ENCODE measurements at places on chromosomes 2 and 18.

DNA sequence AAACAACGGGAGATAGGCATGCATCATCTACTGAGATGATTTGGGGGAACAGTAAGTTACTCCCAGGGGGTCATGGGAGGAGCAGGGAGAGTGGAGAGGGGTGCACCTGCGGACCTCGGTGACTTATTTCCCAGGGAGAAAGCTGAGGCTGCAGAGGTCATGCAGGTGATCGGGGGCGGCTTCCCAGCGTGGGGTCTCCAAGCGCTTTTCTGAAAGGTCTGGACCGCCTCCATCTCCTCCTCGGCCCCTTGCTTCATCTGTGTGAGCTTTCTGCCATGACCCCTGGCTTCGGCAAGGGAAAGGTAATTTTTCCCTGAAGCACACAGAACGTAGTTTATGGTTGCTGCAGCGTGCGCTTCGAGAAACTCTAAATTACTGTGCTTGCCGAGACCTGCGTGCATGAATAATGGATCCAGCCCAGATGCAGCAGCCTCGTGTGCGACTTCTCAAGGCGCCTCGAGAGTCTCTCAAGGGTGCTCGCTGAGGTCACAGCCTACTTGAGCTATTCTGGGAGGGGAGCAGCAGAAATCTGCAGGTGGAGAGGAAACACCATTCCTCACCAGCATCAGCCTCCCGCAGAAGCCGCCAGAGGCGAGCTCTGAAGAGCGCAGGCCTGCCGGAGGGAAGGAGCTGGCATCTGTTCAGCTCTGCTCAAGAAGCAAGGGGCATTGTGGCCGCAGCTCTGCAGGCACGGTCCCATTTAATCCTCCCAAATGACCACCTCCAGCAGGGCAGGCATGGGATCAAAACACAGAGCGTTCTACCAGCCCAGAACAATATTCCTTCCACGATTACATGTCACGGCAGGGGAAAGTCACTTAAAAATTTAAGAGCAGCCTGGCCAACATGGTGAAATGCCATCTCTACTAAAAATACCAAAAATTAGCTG, 308.4 kb upstream of the MYT1L start:
- DNase-seq, result no peak

- no peak for DNase-seq
Measured at GRCh38 chr18:27185025-27185763, at the start of gene CHST9. TSS of gene CHST9 (minus strand) at chr18:27185308. CDS start at chr18:27142809, 42,499 bp downstream.

DNA sequence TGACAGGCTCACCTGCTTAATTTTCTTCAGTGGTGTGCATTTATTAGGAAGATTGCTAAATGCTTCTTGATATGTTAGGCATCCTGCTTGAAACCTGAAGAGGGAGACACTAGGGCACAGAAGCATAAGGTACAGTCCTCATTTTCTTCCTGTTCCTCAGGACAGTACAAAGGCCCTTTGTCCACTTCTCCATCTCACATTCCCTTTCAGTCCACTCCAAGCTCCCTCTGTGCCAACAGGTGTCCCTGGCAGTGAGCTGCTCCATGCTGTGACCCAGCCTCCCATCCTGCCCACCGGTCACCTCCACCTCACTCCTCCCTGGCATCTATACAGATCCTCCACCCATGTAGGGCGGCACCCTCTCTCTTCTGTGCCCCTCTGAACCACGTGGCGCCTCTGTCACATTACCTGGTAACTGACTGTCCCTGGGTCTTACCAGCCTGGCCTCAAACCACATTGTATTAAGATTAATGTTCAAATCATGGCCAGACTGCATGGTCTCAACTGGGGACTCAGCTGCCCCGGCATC, 162.8 kb downstream of the VAPA start:
- no peak for DNase-seq

- DNase-seq, result no peak
Measured at GRCh38 chr2:211049321-211050018, 493.1 kb downstream of the CPS1 start.

DNA sequence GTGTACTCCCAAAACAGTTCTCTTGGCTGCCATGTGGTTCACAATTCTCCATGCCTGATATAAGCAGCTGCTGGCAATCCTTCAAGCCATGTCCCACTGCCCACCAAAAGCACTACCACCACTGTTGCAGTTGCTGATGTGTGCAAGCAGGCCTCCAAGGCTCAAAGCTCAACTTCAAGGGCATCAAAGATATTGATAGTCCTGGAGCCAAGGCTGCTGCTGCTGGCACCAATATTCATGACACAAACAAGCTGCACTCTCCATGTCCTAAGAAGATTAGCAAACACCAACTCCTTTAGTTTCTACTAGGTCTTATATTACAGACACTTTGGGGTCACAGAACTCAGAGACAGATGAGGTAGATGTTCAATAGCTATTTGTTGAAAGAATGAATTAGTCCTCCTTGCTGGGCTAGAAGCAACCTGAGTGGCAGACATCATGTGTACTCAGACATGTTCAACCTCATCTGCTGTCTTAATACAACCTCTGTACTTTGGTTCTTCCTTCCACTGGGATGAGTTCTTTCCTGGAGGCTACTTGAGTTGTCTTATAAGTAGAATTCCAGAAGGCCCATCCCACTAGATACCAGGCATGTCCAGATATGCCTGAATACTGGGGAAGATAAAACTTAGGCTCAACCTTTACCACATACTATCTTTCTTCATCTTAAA, 104.5 kb upstream of the UGP2 start:
- DNase-seq, result no peak

DNA sequence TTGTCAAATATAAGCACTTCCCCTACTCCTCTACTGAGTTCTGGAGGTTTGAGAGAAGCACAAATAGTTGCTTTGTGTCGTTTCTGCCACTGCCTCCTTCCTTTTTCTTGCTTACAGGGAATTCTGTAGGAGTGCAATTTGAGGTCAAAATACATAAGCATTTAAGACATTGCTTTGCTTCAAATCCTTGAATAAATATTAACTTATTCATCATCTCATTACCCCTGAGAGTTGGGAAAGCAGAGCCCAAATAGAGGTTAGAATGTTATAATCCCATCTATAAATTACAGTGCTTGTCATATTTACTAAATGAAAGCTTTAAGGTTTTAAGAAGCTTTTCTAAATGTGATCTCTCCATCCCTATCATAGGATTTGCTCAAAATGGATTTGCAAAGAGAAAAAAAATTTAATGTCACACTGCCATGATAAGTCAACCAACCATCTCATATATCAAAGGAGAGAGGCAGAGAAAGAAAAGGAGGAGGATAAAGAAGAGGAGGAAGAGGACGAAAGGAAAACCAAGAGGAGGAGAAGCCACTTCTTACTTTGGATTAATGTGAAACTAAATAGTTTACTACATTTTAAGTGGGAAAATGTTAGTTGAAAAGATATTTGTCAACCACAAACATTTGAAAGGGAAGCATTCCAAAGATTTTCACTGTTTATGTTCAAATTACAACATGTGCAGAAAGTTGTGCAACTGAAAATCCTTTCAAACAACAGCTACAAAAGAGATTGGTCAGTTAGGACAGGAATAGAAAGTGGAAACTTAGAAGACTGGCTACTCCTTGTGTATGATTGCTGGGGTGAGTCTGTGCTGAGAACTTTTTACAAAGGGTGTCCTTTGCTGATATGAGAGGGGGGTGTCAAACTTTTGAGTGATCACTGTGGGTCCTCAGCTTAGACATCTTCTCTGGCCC, 277.3 kb upstream of the FN1 start:
- no peak for DNase-seq

DNA sequence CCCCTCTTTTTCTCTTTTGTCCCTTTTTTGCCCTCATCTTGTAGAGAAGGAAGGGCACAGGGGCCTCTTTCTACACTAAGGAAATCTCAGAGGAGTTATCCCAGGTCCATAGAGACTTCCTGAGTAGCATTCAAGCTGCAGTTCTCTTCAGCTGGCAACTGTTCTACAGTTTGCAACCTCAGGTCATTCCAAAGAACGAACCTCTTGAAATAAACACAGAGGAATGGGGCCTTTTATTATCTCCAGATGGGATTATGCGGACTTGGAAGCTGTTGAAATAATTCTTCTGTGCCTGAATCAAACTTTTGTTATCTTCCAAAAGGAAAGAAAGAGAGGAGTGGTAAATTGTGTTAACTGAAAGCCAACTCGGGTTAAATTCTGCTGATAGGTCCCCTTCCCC, 31.0 kb upstream of the NFE2L2 start:
- DNase-seq, result no peak

- no peak for DNase-seq
Measured at GRCh38 chr18:9771977-9772660, 64.0 kb downstream of the RAB31 start.

DNA sequence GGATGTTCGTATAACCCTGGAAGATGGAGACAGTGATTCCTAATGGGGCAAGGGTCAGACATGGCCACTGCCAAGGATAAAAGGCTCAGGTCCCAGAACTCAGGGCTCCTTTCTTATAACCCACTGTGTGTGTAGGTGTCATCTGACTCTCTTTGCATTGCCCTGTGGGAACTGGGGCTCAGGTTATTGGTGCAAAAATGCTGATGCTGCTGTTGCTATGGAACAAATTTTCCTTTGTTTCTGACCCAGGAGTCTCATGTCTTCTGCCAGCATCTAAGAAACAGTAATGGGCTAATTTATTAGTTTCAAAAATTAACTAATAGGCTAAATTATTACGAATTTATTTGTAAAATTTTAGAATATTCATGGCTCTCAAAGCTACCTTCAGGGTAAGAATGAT, 24.3 kb upstream of the LDLRAD4 start:
- no peak for DNase-seq

- no peak for DNase-seq
Measured at GRCh38 chr2:241223211-241224017, 34.9 kb downstream of the ANO7 start.

DNA sequence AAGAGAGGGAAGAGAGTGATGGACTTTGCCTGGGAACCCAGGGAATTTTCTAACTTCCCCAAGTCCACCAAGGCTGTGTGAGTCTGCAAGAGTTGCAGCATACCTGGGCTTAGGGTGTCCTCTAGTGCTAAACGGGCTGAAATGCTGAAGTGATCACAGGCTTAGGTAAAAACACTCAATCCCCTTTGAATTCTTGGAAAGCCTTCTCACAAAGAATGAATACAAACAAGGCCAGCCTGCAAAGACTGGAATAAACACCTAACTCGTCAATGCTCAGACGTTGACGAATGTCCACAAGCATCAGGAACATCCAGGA, 30.0 kb upstream of the BMP10 start:
- no peak for DNase-seq

- DNase-seq, result no peak
Measured at GRCh38 chr18:40413160-40413559, 1541.9 kb upstream of the PIK3C3 start.

DNA sequence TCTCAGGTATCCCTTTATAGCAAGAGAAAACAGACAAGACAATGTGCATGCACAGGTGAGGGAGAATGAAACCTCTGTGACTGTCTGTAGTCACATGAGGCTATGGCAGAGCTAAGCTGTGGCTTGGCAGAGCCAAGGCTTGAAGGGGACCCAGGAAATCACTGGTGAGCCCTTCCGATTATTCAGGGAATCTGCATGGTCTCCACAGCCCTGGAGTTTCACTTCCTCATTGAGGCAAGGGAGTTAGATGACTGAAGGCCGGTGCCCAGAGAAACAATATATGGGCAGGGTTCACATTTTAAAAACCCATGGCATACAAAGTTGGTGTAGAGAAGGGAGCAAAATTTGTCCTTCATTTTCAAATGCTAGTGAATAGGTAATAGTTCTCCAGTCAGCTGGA, 144.4 kb upstream of the REV1 start:
- DNase-seq, result no peak

DNA sequence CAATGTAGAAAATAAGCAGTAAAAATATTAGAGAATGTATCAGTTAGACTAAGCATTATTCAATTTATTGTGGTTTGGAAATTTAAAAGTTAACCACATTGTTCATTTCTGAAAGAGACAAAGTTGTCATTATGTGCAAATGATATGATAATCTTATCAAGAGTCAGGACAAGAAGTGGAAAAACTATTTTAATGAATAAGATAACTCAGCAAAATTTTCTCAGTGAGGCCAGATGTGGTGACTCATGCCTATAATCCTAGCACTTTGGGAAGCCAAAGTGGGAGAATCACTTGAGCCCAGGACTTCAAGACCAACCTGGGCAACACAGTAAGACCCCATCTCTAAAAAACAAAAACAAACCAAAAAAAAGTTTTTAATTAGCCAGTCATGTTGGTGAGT, 39.5 kb upstream of the CERS6 start:
- no peak for DNase-seq

GRCh38 chr2:64594226-64594989, 59.3 kb downstream of the SERTAD2 start:
- DNase-seq, result no peak

DNA sequence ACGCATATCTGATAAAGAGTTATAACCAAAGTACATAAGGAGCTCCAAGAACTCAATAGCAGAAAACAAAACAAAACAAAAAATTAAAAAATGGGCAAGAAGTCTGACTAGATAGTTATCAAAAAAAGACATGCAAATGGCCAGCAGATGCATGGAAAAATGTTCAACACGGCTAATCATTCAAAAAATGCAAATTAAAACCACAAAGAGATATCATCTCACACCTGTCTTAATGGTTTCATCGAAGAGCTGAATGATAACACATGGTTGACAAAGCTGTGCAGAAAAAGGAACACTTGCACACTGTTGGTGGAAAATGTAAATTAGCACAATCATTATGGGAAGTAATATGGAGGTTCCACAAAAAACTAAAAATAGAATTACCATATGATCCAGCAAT, 751.3 kb upstream of the POU3F3 start:
- no peak for DNase-seq

Data from activated T-helper 1 cell treated with anti-CD3 and anti-CD28 coated beads, Interleukin-12 subunit alpha, Interleukin-12 subunit beta, Interleukin-2, Interleukin-4 antibody, amounts not matched to agents 30 ng/mL and 10 ng/mL and 1 ng/mL, durations not matched to agents 14 hours and 24 hours and 36 hours (primary cell).